ENCODE measurements at places on chromosomes 6 and 20.

DNA sequence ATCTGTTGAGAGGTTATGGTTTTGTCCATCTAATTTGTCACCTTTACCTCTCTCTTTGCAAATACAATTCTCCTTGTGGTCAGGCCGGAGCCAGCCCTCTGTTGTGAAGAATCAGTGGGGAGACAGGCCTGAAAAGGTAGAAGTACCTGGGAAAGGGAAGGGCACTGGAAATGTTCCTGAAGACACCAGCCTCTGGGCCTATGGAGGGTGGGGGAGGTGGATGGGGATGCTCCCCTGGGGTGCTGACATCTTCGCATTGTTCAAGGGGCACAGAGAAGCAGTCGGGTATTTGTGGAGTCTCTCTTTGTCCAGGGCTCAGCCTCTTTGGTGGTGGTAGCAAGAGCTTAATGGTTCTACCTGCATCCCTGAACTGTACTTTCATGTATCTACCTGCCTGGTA, 24.4 kb upstream of the AFDN start:
- no peak for DNase-seq

DNA sequence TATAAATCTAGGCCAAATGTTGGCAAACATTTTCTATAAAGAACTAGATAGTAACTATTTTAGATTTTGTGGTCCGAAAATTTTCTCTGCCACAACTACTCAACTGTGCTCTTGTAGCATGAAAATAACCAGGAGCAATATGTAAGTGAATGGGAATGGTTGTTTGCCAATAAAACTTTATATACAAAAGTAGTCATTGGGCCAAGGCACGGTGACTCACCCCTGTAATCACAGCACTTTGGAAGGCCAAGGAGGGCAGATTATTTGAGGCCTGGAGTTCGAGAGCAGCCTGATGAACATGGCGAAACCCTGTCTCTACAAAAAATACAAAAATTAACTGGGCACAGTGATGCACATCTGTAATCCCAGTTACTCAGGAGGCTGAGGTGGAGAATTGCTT, 617.1 kb downstream of the EPM2A start:
- DNase-seq, result no peak

DNA sequence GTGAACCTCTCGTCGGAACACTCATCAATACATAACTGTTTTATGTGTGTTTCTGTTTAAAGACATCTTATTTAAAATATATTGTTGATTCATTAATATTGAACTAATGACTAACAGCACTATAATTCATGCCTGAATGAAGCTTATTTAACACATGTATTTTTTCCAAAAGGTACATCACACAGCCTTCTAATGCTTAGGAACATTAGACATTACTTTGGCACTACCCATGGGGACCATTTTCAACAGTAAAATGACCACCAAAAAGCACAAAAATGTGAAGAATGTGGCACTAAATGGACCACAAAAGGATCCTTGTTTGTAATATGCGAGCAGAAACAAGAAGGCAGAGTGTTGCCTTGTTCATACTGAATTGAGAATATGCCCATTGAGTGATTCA, 109.2 kb downstream of the CEP57L1 start:
- no peak for DNase-seq

DNA sequence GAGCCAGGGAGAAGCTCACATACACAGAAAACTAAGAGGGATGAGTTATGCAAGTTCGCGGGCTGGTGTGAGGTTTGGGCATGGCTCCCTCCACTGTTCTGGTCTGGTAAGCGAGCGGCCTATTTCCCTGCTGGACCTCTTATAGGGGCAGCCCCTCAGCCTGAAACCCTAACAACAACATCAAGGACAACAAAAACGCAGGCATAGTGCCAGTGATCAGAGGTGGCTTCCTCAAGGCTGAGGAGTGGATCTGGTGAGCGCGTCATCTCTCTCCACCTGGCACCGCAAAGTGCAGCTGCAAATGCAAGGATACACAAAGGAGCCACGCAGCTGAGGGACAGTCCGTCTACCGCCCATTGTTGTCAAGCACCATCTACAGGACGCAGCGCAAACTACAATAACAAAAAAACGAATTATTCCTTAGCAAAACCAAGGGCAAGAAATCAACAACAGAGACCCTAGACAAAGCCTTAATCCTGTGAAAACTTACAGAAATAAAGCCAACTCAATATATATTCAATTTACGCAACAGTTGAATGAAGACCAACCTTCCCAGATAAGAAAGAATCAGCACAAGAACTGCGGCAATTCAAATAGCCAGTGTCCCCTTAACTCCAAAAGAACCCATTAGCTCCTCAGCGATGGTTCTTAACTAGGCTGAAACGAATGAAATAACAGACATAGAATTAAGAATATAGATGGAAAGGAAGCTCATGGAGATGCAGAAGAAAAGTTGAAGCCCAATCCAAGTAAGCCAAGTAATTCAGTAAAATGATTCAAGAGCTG, 9.2 kb upstream of the DEFB110 start:
- DNase-seq, result no peak

All from fibroblast of the conjunctiva (primary cell).